ENCODE measurements at places on chromosomes 4 and X.

DNA sequence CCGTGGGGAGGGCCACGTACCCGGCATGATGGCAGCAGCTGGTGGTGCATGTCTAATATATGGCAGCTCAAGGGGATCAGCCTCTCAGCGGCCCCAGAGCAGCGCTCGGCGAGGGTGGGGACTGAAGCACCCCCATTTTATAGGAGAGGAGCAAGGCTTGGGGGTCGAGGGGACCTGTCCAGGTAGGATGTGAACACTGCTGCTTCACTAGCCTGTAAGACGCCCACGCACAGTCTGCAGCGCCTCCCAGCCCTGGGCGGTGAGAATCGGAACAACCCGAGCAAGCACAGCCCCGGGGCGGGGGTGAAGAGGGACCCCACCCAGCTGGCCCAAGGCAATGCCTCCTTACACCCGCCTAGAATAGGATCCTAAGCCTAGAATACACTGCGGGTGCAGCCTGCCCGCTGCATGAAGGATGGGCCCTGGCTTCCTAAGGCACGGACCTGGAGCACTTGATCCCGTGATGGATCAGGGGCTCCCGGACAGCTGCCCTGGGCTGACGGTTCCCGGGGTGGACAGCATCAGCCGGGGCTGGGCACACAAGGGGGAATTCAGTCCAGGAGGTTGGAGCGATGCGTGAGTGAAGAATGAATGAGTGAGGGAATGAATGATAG, 17.6 kb downstream of the ADRA2C start:
- DNase-seq: no peak

DNA sequence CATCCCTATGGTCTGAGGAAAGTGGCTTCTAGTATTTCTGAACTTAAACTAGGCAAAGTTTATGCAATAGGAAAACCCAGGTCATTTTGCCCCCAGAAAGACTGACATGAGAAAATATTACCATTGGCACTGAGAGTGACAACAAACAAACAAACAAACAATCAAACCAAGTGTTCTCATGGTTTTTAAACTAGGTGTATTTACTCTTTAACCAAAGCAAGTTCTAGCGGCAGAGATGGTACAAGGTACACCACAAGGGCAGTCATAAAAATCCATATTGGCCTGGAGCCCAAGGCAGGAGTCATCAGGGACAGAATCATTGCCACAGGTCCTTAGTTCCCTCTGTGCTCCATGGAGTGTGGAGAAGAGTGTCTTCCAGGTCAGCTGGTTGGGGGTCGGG, 26.0 kb upstream of the ENPEP start:
- DNase-seq: no peak

- no peak for DNase-seq
Measured at GRCh38 chr4:14152834-14153519, 525.5 kb upstream of the BOD1L1 start.

- DNase-seq: no peak
Measured at GRCh38 chr4:5816101-5816500, 76.8 kb downstream of the CRMP1 start.

DNA sequence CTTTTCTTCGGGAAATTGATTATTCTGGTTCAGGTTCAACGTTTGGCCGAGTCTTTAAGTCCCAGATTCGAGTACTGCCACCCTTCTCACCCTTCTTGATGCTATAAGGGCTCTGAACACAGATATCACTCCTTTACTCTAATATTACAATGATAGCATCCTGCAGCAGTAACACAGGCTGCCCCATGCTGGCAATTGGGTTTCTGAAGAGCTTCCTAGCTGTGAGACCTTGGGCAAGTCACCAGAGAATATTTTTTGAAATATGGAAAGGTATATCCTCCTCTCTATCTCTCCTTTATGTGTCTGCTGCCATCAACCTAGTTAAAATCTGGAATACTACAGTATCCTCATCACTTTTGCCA, 297 bp upstream of the MTMR8 start:
- DNase-seq: no peak

GRCh38 chrX:69365349-69365748, 138.8 kb upstream of the NALF2 start:
- DNase-seq: no peak

GRCh38 chr4:34250562-34250961, 1993.8 kb downstream of the ARAP2 start:
- no peak for DNase-seq

- DNase-seq: peak; percentile 97
Measured at GRCh38 chr4:118765399-118765798, 70.5 kb downstream of the SEC24D start.

DNA sequence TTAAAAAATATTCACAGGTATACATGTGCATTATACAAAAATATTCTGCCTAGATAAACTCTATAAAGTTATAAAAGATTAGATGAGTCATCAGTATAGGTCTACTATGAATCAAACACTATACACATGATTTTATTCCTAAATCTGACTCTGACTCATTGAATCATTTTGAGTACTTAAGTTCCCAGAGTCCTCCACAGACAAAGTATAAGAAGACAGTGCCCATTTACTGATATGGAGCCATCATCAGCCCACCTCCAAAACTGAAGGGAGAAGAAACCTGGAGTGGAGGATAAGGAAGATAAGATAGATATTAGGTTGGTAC, 28.7 kb upstream of the ANTXR2 start:
- no peak for DNase-seq
